Activated T-cell treated with anti-CD3 and anti-CD28 coated beads for 24 hours (primary cell): ENCODE measurements at places on chromosomes 12 and 14.
A peak's percentile ranks its signal among the peaks of the same experiment; 100 is the strongest.

- DNase-seq: no peak
Measured at GRCh38 chr12:76548222-76548837, 11.2 kb downstream of the OSBPL8 start.

DNA sequence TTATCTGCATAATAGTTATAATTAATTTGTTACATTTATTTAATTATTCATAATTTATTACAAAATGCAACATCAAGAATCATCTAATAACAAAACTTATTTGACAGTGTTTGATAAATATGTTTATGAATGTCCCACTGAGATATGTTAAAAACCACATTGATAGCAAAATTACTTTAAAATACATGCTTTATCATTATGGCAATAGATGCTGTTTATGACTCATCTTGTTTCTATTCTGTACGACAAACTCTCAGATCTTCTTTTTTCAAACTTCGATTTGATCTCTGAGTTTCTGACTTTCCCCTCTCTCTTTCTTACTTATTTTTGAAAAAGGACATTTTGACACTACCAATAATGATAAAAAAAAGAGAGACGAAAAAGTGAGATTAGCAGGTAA is 56.8 kb upstream of the LRRK2 start:
- no peak for DNase-seq

- DNase-seq: no peak
Measured at GRCh38 chr14:61713724-61714437, 18.6 kb downstream of the HIF1A start.

- no peak for DNase-seq
Measured at GRCh38 chr14:80087411-80087810, 123.9 kb downstream of the DIO2 start.

- DNase-seq: no peak
Measured at GRCh38 chr12:105676694-105677093, 346.2 kb downstream of the C12orf75 start.

GRCh38 chr12:85866986-85867776 is 6.9 kb upstream of the NTS start:
- DNase-seq: no peak

- peak; percentile 33 for DNase-seq
Measured at GRCh38 chr12:106282457-106283097, 20.0 kb upstream of the TCP11L2 start.

GRCh38 chr14:25110106-25110505 is 60.2 kb upstream of the STXBP6 start:
- no peak for DNase-seq

GRCh38 chr12:103632554-103633216 is 45.6 kb downstream of the STAB2 start:
- DNase-seq: peak; percentile 10

DNA sequence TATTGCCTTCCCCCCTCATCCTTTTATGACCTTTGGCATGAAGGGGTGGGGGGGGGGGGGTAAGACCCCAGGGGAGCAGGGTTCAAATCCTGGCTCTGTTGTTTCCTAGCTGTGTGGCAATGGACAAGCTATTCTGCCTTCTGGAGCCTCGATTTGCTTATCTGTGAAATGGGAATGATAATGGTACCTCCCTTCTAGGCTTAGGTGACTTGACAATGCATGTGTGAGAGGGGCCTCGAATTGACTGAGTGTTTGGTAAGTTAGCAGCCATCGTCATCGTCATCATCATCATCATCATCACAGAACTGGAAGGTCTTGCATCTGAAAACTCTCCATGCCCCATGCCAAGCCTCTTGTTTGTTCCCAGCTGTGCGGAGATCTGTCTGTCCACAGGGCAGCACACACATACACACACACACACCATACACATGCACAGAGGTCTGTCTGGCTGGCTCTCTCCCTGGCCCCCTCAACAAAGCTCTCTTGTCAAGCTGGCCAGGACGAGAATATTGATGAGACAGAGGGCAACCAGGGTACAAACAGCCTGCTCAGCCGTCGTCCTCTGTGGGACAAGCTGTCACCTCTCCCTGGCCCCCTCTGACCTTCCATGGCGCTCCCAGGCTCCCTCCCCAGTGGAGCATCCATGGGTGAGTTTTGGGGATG is 5.9 kb upstream of the SDS start:
- DNase-seq: no peak

- DNase-seq: no peak
Measured at GRCh38 chr12:71566655-71567054, 97.0 kb downstream of the ZFC3H1 start.

- DNase-seq: no peak
Measured at GRCh38 chr12:129305851-129306250, 452.6 kb downstream of the GLT1D1 start.

GRCh38 chr12:78938341-78939084 is 73.9 kb downstream of the SYT1 start:
- DNase-seq: no peak

GRCh38 chr12:46265734-46266133 is 3.1 kb downstream of the SLC38A1 start:
- no peak for DNase-seq

DNA sequence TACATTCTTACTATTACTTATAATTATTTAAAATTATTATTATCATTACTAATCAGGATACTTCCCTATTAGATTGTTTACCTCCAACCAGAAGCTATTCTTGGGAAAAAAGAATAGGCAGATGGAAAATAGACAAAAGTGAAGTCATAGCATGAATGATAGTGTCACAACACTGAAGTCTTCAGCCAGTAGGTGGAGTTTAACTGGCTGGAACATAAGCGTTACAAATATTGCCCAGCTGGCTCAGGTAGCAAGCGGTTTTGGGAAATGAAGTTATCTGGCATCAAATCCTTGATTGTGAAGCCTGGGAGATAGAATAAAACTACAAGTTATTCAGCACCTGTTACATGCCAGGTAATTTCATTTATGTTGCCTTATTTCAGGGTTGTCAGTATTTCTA is 762.9 kb downstream of the C12orf50 start:
- DNase-seq: no peak

GRCh38 chr12:3655328-3655900 is 97.5 kb downstream of the CRACR2A start:
- DNase-seq: no peak

- DNase-seq: no peak
Measured at GRCh38 chr12:50568338-50569091, 63.7 kb downstream of the DIP2B start.

GRCh38 chr14:22560662-22561365 is 28.2 kb downstream of the DAD1 start:
- DNase-seq: peak; percentile 41

DNA sequence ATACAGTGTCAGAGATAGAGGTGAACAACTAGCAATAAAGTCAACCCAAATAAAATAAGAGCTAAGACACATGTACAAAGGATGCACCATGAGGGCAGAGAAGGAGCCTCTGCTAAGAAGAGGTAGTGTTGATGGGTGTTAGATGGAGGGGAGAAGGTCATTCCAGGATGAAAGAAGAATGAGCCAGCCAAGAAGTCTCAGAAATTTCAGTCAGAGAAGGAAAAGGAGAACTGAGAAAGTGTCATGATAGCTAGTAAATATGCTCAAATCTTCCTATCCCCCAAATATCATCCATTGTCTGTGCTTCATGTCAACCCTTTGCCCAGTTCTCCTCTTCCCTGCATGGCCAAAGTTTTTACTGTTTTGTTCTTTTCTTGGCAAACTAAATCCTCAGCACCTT is 225.2 kb upstream of the BTG1 start:
- no peak for DNase-seq

GRCh38 chr14:65079768-65080167 is 22.5 kb downstream of the MAX start:
- DNase-seq: no peak

DNA sequence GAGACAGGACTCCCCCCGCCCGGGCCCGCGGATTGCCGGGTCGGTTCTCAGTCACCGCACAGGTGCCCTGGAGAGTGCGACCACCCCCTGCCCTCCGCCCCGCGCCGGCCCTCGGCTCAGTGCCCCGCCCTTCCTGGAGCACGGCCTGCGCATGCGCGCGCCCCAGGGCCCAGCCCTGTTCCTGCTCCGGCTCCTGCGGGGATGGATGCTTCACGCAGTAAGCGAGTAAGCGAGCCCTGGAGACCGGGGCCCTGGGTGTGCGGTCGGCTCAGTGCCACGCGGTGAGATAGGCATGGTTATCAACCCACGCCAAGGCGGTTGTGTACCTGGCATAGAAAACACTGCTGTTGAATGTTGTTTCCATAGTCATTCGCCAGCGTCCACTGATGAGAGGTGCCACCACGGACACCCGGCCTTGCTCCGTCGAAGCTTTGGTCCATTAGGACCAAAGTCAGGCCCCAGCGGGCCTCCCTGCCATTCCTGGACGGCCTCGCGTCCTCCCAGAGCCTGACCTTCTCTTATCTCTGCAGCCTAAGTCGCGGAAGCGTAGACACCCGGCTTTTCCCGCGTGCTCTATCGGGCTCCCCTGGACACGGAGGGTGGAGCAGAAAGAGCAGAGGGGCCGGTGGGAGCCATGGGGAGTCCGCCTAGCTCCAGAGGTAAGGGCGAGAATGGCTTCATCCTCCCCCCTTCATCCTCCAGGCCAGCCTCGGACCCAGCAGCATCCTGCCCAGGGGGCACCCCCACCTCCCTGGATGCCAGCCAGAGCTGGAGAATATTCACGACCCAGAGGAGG is 90.6 kb downstream of the PAPOLA start:
- DNase-seq: peak; percentile 40

DNA sequence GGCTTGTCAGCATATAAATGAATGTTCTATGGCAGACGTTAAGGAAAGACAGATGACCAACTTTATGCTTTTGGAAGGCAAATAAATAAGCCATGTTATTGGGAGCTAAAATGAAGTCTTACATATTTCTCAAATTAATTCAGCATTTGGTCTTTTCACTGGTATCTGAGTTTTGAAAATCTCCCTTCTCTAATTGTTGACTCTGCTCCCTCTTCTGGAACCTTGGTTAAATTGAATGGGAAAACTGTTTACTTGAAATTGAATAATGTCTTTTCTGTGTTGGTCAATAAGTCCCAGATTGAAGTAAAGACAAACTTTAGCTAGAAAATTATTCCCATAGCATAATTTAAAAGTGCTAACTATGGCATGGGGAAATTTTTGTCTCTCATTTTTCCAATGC is 38.7 kb downstream of the LGR5 start:
- DNase-seq: no peak

- no peak for DNase-seq
Measured at GRCh38 chr12:49201595-49202295, 12.9 kb upstream of the TUBA1A start.

GRCh38 chr12:93753285-93753684 is 76.1 kb downstream of the CRADD start:
- no peak for DNase-seq

DNA sequence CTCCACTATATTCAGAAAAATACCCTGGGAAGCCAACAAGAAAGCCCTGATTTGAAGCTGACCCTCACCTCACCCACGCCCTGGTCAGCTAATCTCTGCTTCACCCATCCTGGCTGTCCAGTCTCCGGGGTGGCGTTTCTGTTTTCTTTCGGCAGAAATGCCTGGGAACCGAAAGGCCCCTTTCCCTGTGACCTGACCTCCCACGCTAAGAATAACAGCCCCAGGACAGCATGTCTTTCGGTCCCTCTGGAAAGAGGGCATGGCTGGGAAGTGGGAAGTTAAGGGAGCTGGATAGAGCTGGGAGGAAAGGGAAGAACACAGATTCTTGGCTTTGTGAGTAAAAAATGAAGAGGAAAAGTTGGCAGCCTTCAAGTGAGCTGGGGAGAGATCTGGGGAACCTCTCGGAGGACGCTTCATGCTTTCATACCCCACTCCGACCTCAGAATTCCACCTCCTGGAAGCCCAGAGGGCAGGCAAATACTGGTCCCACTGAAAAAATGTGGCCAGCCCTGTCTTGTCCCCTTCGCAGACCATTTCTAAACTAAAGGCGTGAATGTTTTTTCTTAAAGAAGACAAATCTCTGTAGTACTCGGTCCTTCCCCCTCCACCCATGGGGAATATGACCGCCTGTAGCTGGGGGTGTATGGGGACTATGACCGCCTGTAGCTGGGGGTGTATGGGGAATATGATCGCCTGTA is 163.0 kb upstream of the FKBP4 start:
- no peak for DNase-seq

DNA sequence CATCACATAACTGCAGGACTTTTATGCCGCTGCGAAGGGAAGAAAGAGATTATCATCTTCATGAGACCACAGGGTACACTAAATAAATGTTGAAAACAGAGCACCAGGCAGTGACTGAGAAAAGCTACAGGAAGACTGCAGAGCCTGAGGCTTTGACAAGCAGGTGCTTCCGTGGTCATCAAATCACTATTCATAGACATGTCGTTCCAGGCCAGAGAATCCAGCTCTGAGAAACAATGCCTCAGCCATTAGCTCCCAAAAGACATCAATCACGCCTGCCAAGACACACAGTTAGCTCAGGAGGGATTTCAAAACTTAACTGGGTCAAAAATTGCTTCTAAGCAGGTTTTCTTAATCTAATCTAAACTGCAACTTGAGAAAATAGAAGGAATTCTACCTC is 47.2 kb upstream of the GARIN6 start:
- DNase-seq: no peak

- DNase-seq: no peak
Measured at GRCh38 chr12:89299931-89300330, 52.4 kb downstream of the DUSP6 start.

- DNase-seq: no peak
Measured at GRCh38 chr12:27530157-27530922, 6.3 kb downstream of the PPFIBP1 start.

DNA sequence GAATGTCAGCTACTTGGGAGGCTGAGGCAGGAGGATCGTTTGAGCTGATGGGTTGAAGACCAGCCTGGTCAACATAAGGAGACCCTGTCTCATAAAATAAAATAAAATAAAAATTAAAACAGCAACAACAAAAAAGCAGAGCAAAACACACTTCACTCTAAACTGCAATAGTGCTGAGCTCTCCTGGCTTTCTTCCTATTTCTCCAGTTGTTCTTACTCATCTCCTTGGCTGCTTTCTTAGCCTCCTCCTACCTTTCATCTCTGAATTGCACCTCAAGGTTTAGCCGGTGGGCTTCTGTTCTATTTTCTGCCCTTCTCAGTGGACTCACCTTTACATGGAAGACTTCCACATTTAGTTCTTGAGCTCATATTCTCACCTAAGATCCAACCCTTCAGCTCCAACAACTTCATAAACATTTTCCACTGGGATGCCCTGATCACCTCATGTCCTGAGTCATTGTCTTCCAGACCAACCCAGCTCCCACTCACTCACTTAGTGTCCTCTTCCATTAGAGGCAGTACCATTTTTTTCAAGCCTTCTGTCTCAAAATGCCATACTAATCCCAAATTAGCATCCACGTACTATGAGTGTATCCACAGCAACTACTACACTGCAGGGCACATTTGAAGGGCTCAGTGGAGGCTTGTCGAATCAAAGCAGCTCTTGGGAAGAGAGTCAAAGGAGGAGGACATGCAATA is 41.2 kb upstream of the TMED10 start:
- no peak for DNase-seq
